Stimulated activated CD8-positive, alpha-beta memory T cell treated with anti-CD3 and anti-CD28 coated beads, Interleukin-2, amount 100 ng/mL, for 1 hour (primary cell): ENCODE measurements at places on chromosomes 4 and X.

DNA sequence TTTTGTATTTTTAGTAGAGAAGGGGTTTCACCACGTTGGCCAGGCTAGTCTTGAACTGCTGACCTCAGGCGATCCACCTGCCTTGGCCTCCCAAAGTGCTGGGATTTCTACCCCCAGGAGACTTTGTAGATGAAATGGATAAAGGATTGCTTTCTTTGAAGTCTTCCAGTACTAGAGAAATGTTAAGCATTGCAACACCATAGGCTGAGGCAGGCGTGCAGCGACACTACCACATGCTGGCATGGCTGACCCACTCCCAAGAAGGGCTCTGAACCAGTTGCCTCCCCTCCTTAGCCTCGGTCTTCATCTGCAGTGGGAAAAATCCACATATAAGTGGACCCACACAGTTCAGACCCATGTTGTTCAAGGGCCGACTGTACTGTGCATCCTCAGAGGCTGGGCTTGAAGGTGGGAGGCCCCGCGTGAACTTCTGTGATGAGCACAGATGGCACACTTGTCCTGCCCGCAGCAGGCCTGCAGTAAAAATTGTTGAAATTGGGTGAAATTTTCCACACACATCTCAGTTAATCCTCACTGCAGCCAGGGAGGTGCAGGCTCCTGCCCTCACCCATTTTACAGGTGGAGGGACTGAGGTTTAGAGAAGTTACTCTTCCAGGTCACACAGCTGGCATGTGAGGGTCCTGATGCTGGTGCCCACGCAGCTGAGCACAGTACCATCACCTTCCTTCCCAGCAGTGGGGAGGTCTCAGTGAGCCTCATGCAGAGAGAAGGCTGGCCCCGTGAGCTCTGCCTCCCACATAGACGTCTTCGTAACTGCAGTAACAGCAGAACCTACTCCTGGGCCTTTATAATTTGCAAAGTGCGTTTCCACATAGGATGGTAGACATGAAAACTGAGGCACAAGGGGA lies 35.5 kb downstream of the HTRA3 start:
- no peak for DNase-seq

DNA sequence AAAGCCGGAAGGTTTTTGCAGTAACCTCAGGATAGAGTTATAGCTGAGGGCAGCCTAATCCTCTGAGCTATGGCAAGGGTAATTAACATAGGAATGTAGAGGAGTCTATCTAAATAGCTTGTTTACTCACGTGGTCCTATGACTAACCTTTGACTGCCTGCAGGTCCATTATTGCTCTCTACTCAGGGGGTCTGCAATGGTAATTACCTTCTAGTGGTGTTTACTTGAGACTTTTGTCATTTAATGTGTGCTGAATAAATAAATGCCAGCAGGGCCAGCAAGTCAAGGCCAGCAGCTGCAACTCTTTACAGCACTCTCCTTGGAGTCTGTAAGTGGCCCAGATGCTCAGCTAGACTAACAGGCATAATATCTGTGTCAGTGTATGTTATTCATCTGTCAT lies 212.7 kb upstream of the FMR1 start:
- DNase-seq: no peak

GRCh38 chrX:133568109-133568508 lies 152.8 kb upstream of the GPC4 start:
- no peak for DNase-seq

DNA sequence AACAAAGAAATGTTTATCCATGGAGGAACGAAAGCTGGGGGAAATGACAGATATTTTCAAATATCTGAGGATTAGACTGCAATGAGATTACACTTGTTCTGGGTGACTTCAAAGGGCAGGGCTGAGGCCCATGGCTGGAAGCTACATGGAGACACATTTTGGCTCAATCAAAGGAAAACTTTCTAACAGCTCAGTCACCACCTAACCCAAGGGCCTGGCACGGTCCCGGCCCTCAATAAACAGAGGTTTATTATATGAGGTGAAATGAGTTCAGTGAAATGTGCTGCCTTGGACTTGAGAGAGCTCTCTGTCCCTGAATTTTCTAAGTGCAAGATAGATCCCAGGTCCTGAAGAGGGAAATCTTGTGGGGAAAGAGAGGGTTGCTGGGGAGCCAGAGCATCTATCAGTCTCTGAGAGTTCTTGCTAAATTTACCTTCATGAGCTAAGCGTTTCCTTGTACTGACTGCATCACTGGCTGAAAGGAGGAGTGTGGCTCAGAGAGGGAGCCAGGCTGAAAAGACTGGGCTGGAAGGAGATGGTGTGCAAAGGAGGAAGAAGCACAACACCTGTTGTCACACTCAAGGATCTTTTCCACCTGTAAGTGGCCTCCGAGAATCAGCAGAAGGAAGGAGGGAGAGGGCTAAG lies 2.0 kb upstream of the RIPPLY1 start:
- no peak for DNase-seq

- no peak for DNase-seq
These were observed 57.3 kb upstream of the USP51 start for GRCh38 chrX:55546956-55547355.

DNA sequence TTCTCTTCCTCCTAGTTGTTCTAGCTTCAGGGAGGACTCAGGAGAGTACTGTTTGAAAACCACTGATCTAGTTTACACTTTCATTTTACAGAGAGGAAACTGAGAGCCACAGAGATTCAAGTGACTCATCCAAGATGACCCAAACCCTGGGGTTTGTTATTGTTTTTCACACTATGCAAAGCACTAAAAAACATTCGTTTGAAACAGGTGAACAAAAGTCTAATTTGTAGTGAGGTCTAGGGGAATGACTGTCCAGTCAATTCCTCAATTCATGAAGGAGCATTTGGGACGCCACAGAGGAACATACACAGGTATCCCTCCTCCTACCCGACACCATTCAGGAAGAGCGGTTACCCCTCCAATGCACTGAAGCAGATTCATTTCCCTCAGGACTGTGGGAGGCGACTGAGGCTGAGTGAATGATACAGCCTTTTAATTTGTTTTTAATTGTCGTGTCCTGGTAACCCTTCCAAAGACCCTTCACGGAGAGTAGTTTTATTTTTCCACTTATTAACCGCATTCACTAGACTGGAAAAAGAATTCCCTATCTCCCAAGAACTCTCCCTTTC lies 30.3 kb downstream of the TLR10 start:
- no peak for DNase-seq

GRCh38 chr4:132180020-132180427 lies 969.1 kb upstream of the PCDH10 start:
- no peak for DNase-seq

GRCh38 chrX:24659106-24659505 lies 12.0 kb upstream of the PCYT1B start:
- DNase-seq: no peak

GRCh38 chr4:2793586-2794485 lies 951 bp downstream of the SH3BP2 start:
- DNase-seq: no peak

GRCh38 chr4:144495944-144496343 lies 150.0 kb upstream of the HHIP start:
- DNase-seq: no peak

DNA sequence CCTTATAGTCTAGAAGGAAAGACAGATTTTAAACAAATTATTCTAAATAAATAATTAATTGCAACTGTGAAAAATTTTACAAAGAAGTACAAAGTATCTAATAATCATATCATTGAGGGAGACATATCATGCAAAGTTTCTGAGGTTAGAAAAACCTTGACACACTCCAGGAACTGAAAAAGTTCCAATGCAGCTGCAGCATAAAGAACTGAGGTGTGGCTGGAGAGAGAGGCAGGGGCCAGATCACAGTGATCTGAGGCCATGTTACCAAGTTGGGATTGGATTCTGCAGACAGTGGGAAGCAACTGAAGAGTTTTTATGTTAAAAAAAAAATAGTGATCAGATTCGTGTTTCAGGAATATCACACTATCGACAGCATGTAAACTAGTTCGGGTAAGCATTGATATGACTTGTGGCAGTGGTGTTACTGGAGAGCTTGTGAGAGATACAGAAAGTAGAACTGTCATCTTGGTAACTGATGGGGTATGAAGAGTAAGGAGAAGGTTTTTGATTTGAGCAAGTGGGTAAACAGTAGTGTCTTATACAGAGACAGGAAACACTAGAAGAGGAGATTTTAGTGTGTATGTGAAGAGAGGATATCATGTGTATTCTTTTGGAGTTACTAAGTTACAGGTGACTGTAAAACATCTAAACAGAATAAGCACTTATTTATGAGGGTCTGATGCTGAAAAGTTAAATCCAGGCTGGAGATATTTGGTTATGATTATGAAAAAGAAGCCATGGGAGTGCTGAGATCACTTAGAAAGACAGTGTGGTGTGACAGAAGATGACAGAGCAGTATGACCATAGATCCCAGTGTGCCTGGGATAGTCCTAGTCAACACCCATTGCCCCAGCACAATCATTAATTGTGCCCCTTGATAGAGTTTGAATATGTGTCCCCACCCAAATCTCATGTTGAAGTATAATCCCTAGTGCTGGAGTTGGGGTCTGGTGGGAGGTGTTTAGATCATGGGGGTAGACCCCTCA lies 15.6 kb upstream of the SPRY1 start:
- DNase-seq: no peak

GRCh38 chr4:5836943-5837342 lies 55.9 kb downstream of the CRMP1 start:
- no peak for DNase-seq

- no peak for DNase-seq
These were observed 32.5 kb downstream of the MAOA start for GRCh38 chrX:43688586-43688985.

- no peak for DNase-seq
These were observed 120.9 kb downstream of the CHIC2 start for GRCh38 chr4:53943345-53944085.

DNA sequence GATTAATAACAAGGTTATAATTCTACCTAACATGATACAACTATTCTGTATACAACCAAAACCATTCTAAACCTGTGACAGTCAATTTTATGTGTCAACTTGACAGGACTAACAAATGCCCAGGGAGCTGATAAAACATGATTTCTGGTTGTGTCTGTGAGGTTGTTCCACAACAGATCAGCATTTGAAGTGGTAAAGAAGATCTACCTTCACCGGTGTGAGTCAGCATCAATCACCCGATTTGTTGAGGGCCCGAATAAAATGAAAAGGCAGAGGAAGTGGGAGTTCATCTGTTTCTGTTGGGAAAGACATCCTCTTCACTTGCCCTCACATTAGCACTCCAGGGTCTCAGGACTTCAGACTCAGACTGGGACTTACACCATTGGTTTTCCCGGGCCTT lies 187.9 kb downstream of the MAB21L2 start:
- DNase-seq: no peak

DNA sequence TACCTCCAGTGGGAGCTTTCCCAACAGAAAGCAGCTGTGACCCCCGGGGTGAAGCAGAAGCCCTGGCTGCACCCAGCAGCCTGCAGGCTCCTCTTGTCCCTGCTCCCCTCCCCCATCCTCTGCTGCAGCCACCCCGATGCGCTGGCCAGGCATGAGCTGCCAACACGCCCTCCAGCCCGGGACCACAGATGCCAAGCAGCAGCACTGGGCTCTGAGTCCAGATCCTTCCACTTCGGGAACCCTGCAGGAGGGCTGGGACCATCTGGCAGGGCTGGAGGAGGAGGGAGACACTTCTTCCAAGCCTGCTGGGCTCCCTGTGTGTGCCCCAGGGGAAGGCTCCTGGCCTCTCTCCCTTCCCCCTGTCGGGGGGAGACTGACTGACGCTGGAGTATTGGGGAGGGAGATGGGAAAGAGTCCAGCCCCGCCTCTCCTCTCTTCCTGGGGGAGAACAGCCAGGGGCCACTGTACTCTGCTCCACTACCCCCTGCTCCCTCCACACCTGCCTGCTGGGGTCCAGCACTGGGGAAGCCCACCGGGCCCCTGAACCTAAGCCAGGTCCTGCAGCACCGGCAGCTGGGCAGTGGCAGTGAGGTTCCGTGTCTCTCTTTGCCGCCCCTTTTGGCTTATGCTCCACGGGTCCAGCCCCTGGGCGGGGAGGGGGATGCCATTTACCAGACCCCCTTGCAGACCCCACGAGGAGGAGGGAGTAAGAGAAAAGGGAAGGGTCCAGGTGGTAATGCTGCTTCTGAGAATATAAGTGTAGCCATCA lies 55.7 kb downstream of the PPP2R2C start:
- DNase-seq: no peak

- no peak for DNase-seq
These were observed at the start of gene PLCXD1 for GRCh38 chrX:281166-281999. PLCXD1 (plus strand) TSS chrX:281381; CDS start chrX:284188, 2,807 bp downstream.

DNA sequence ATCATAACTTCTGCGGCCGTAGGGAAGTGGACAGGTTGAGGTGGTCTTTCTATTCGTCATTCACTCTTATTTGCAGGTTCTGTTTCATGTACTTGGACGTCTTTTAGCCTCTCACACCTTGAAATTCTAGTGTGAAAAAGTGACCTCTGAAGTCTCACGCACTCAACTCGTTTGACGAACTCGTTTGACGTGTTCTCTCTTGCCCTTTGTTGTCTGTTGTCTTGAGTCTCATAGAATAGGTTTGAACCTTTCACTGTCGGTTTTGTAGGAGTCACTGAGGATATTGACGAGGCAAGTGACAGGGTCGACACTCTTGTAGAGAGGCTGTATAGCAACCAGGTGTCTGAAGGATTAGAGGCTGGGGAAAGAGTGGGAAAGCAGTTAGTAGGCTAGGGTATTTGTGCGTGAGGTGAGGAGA lies 1.1 kb upstream of the PGRMC2 start:
- DNase-seq: no peak

DNA sequence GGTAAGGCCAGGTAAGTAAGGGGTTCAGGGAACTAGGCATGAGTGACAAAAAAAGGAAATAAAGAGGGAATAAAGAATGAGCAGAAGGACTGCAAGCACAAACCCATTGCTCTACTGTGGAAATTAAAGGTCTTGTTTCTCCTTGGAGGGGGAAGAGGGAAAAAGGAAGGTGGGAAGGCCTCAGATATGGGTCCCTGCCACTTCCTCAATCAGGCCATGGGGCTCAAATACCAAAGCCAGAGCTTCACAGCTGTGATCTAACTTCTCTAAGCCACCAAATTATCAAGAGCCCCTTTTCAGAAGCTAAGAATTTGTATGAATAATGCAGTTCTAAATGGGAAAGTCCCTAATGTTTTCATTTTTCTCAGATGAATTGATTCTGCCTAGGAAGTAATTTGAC lies 4.7 kb downstream of the USP51 start:
- DNase-seq: no peak

DNA sequence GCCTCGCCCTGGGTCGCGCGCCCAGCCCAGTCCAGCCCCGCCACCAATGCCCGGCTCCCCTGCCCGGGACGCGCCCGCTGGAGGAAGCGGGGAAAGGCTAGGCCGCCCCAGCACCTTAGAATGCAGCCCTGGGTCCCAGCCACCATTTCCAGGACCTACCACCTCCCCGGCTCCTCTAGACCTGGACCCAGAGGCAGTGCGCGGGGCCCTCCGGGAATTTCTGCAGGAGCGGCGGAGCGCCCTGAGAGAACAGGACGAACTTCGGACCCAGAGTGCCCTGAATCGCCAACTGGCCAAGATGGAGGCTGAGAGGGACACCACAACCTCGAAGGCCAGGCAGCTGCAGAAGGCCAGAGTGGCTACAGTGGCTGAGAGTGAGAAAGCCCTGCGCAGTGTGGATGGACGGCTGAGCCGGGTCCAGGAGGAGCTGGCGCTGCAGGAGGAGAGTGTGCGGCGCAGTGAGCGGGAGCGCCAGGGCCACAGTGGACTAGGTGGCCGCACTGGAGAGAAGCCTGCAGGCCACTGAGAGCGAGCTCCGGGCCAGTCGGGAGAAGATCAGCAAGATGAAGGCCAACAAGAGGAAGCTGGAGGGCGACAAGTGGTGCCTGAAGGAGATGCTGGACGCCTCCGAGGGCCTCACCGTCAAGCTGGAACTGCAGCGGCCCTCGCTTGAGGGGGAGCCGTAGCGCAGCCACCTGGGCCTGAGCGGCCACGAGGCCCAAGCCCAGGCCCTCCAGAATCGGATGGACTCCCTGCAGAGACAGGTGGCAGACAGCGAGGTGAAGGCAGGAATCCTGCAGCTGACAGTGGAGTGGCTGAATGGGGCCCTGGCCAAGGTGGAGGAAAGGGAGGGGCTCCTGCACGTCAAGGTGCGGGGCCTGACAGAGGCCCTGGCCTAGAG lies 15.5 kb downstream of the SMIM10L2A start:
- no peak for DNase-seq
